ENCODE measurements at places on chromosomes 16 and 17.

- DNase-seq = no peak
Measured at GRCh38 chr17:4492721-4493561, 5.7 kb upstream of the SPNS2 start.

DNA sequence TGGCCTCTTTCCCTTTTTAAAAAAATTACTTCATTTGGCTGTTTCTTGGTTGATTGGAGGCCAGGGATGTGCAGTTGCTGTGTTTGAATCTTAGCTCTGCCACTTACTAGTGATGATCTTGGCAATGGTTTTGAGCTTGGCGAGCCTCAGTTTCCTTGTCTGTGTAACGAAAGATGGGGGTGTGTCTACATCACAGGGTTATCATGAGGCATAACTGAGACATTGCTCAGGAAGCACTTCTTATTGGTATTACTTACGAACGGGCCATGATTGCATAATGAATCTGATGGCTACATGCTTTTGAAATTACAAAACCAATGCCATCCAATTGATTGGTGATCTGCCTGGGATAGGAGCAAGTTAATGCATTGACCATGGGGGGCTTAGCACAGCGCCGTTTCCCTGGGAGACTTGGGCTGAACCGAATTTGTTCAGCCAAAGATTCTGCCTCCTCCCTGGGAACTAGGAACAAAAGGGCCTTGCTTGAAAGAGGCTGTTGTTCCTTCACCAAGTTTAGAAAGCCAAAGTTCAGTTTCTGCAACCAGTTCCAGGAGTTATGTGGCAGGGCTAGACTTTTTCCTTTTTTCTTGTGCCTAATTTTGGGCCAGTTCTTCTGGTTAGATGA lies 21.9 kb downstream of the CMIP start:
- DNase-seq = no peak

DNA sequence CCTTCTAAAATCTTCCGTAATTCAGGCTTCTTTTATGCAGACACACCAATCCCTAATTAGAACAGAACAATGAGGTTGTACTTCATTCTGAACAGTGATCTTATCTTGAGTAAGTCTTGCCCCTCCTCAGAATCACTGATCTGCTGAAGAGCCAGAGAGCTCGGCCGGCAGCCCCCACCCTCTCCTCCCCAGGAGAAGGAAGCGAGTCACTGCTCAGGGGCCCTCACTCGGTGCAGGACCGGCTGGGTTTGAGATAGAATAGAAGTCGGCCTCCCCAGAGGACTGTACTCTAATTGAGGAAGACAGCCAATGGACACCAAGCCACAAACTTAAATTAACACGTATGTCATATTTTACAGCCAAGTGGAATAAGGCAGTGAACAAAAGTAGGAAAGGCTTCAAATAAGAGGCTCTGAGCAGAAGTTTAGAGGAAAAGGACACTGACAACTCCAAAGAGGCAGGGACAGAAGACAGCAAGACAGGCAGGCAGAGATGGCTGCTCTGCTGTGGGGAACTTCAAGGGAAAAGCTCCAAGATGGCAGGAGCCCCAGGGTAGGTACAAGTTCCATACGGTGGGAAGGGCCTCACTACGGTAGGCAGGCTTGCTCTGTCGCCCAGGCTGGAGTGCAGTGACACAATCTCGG lies 18.6 kb downstream of the CREBBP start:
- no peak for DNase-seq

- DNase-seq = no peak
Measured at GRCh38 chr17:81165246-81166032, at the start of gene PVALEF. TSS of gene PVALEF (plus strand) at chr17:81165507. CDS start at chr17:81181227, 15,720 bp downstream.

DNA sequence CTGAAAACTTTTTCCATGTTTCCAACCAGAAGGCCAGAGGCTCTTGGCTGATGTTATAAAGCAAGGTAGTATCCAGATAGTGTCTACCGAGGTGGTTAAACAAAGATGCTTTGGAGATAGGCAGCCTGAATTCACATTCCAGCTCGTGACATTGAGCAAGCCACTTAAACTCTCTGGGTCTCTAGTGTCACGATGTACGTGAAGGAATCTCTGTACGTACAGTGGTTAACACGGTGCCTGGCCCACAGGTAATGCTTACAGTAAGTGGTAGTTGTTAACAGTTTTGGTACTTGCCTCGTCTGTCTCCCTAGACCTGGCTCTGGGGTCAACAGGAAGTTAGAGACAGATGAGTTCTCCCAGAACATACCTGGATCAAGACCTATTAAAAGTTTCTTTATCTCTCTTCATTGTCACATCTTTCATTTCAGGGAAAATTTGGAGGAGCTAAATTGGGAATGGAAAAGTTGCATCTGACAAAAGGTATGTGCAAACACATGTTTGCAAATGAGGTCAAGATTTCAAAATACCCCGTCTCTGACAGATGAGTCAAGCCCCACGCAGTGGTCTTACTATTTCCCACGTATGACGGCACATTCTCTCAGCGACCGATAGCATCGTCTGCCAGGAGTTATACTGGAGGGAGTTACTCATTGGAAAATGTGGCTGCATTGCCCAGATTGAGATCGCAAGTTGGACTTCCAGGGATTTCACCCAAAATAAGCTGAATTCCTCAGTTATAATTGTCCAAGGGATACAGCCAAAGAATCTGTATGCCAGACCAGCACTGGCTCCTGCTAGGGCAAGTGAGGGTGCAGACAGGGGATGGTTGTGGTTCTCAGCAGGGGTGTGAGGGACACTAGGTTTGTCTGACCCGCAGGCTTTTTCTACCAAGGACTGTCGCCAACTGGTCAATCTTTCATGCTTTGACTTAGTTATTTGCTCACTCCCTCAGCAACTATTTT lies 18.9 kb upstream of the MYH10 start:
- no peak for DNase-seq

GRCh38 chr16:15810411-15810810 lies 46.4 kb downstream of the MYH11 start:
- no peak for DNase-seq

DNA sequence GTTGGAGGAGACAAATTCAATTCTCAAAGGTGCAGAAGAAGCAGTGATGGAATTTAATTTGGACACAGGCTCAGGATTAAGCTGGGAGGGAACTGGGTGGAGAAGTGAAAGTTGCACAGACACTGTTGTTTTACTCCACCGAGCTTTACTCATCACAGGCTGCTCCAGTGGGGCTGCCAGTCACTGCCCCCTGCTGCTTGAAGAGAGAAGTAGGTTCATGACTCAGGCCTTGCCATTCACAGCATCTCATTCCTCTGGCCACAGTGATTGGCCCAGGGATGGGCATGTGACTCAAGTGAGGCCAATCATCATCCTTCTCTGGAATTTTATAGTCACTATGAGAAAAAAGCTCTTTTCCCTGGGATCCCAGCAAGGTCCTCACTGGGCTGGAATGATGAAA lies 11.8 kb downstream of the GNAO1 start:
- no peak for DNase-seq

GRCh38 chr16:17836868-17837602 lies 366.3 kb upstream of the XYLT1 start:
- no peak for DNase-seq

DNA sequence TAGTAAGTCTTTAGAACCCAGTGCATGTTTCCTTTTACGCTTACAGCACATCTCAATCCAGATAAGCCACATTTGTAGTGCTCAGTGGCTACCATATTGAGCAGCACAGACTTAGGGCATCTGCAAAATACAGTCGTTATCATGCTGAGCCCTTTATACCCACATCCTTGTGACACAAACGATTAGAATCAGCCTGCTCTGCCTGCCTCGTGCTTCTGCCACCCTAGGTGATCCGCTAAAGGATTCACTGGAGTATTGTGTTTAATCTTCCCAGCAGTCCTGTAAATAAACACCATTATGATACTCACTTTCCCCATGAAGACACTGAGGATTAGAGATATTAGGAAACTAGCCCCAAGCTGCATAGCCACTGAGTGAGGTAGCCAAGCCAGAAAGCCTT lies 51.3 kb upstream of the FA2H start:
- no peak for DNase-seq

GRCh38 chr17:50212121-50212843 lies 10.9 kb upstream of the COL1A1 start:
- no peak for DNase-seq

GRCh38 chr17:45220079-45220478 lies 1.6 kb upstream of the FMNL1 start:
- no peak for DNase-seq

DNA sequence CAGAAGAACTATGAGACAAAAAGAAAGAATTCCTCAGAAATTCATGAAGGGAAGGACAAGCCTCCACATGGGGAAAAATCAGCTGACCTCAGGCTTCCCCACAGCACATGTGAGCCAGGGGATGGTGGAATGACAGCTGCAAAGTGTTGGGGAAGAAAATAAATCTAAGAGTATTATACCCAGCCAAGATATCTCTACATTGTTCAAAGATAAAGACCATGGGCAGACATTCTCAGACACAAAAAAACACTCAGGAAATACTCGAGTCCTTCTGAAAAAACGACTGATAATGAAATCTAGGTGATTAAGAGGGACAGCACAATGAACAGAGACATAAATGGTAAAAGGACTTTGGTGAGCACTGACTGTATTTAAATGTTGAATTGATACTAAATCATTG lies 3.9 kb downstream of the RAB40B start:
- DNase-seq = no peak

DNA sequence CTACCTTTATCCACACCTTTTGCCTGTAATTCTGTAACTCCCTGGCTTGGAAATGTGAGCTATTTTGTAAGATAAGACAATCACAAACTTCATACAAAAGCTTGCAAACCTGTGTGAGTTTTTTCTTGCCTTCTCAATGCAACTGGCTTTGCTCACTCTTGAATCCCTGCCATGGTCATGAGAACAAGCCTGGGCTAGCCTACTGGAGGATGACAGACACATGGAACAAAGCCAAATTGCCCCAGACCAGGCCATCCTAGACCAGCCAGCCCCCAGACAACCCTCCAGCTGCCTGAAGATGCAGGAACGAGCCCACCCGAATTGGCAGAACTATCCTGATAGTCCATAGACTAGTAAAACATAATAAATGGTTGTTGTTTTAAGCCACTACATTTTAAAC lies 466.6 kb upstream of the ERCC4 start:
- no peak for DNase-seq

DNA sequence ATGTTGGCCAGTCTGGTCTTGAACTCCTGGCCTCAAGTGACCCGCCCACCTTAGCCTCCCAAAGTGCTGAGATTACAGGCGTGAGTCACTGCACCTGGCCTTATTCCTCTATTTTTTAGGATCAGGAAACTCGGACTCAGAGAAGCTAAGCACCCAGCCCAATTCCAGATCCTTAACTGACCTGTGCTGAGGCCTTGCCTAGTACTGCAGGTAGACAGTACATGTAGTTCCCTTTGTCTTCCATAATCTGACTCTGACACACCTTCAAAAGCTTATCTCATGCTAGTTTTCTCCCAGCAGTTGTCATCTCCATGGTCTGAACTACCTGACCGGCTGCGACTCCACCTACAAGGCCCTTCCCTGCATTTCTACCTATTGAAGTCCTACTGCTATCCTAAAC lies 65.7 kb upstream of the AXIN2 start:
- no peak for DNase-seq

Data from D721Med (cell line).